ENCODE measurements at places on chromosomes 16 and 17.

GRCh38 chr17:41103896-41104295 lies 1.3 kb upstream of the KRTAP4-9 start:
- no peak for DNase-seq

DNA sequence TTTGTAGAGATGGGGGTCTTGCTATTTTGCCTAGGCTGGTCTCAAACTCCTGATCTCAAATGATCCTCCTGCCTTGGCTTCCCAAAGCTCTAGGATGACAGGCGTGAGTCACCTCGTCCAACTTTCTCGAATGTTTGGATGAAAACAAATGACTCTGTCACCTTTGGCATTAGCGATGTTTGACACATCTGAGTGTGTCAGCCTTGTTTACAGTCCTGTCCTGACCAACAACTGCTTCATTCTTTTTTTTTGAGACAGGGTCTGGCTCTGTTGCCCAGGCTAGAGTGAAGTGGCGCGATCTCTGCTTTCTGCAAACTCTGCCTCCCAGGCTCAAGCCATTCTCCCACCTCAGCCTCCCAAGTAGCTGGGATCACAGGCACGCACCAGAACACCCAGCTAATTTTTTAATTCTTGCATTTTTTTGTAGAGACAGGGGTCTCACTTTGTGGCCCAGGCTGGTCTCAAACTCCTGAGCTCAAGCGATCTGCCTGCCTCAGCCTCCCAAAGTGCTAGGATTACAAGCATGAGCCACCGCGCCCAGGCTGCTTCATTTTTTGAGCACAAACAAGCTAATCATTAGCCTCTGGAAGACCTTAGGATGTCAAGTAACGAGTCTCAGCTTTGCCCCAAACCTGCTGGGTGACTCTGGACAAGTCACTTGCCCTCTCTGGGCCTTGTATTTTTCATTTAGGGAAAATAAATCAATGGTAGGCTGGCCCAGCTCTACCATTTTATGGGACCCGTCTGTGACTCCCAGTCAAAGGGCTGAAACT lies 7.4 kb downstream of the MYH11 start:
- no peak for DNase-seq

GRCh38 chr16:48365601-48366164 lies 19.5 kb downstream of the SIAH1 start:
- peak; percentile 86 for DNase-seq

GRCh38 chr16:49494891-49495566 lies 121.4 kb downstream of the C16orf78 start:
- no peak for DNase-seq

DNA sequence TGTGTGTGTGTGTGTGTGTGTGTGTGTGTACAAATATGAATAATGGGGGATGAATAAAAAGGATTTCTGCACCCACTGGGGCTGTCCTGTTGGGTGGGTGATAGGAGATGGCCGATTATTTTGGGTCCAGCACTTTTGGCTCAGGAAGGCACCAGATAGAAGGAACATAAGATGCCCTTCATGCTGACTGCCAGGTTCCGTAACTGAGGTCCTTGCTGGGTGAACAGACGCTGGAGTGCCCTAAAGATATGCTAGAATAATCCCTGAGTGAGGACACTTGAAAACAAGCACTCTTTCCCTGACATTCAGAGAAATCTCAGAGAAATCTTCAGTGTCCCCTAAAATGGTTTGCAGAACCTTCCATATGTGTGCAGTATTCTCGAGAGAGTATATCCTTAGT lies 17.7 kb downstream of the IRX6 start:
- no peak for DNase-seq

- no peak for DNase-seq
Observed at GRCh38 chr16:64982581-64982980, 139.3 kb downstream of the CDH11 start.

- DNase-seq: no peak
Observed at GRCh38 chr17:29595107-29595942, 2.4 kb downstream of the ANKRD13B start.

- DNase-seq: no peak
Observed at GRCh38 chr16:59210955-59211541, 476.9 kb upstream of the GOT2 start.

DNA sequence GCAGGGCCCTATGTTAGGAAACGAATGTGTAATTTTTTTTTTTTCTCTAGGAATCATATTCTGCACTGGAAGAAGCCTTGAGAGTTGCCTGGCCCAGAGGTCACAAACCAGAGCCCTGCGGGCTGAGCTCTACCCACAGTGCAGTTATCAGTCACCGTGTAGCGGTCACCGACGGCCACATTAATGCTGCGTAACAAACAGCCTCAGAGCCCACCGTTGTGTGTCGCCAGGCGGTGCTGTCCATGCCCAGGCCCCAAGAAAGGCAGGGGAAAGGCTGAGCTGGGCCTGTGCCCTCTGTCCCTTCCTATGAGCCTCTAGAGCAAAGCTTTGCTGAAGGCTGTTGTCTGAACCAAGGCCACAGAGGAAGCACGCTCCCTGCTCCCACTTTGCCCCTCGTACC lies 4.5 kb upstream of the LMF1 start:
- DNase-seq: no peak

DNA sequence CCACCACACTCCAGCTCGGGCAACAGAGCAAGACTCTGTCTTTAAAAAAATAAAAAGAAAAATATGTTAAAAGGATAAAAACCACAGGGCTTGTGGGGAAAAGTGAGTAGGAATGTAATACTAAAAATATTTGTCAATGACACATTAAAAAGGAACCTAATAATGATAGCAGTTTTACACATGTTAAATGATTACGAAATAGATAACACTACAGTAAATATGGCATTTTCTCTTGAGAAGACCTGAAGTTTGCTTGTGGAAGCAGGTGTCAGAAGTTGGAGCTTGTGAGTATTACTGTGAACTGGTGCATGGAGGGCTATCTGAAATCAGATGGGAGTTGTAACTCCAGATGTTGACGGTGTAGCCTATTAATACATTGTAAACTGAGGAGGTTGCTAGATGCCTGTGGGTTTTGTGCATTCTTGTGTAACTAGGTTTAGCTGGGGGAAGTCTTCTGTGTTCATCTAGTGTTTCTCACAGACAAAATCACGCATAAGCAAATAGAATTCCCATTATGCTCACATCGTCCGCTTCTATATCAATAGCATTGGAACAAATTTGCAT lies 44.2 kb upstream of the CLEC18A start:
- DNase-seq: no peak

GRCh38 chr16:84357191-84357651 lies 11.1 kb upstream of the ATP2C2 start:
- peak; percentile 34 for DNase-seq

DNA sequence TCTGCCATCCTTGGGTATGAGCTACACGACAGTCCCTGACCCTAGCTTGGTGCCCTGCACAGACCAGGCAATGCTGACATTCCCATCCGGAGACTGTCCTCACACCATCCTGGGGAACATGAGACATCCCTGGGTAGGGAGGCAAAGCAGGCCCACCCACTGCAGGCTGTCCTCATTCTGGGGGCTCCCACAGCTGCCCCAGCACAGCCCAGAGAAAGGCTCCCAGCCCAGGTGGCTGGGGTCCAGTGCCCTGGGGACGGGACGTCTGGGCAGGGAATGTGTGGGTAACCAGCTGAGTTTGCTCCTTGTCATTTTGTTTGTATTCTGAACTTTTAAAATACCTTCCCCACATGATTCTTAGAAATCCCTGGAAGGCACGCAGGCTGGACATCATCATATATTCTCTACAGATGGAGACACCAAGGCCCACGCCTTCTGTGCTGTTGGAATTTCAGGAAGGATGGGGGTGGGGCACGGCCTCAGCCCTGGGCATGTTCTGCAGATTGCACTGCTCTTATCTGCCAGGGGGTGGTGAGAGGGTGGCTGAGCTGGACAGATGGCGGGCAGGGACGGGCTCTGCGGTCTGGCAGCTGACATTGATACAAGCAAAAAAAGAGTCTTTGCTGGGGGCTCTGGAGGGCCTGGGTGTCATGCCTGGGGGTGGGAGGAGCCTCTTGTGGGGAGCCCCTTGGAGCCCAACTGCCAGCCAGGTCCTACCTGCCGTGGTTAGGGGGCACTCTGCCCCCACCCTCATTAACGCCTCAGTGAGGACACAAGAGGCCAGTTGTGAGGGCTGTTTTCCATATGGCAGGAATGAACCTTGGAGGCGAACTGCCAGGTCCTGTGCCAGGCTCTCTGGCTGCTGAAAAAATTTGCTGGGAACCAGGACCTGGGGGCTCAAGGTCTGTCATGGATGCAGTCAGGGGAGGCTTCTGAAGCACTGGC lies 28.4 kb downstream of the LRRC75A start:
- DNase-seq: no peak
